ENCODE measurements at places on chromosomes 2 and 18.

DNA sequence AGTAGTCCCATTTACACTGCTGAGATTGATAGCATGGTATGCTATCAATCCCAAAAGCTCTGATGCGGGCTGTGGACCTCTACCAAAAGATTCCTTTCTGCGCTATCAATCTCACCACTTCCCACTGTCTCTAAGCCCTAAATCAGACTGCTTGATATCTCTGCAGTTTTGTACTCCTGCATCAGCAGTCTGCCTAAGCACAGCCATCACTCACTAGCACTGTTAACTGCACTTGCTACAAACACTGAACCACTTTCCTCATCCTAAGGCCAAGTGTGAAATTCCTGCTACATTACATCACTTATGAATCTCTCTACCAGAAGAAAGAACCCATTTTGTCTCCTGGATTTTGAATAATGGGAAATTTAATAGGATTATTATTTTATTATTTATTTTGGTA is 237.0 kb downstream of the HNMT start:
- DNase-seq, result peak; percentile 8

- DNase-seq, result no peak
Measured at GRCh38 chr2:139836769-139837168, 1056.6 kb upstream of the NXPH2 start.

- DNase-seq, result no peak
Measured at GRCh38 chr2:225400546-225401400, 1.3 kb downstream of the NYAP2 start.

DNA sequence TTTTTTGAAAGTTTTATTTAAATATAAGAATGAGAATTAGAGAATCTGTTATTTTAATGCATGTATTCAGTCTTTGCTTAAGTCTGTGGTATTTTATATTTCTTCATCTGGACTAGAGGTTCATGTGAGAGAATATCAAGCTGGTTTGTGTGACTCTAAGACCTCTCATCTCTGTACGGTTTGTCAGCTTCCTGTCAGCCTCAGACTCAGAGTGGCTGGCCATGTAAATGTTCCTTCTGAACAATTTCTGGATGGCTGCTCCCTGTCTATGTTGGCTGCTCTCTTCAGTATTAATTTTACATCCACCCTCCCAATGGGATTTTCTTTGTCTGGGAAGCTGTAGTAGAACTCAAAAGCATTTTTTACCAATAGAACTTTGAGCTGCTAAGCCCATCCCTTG is 225.3 kb upstream of the THUMPD2 start:
- DNase-seq, result peak; percentile 49

DNA sequence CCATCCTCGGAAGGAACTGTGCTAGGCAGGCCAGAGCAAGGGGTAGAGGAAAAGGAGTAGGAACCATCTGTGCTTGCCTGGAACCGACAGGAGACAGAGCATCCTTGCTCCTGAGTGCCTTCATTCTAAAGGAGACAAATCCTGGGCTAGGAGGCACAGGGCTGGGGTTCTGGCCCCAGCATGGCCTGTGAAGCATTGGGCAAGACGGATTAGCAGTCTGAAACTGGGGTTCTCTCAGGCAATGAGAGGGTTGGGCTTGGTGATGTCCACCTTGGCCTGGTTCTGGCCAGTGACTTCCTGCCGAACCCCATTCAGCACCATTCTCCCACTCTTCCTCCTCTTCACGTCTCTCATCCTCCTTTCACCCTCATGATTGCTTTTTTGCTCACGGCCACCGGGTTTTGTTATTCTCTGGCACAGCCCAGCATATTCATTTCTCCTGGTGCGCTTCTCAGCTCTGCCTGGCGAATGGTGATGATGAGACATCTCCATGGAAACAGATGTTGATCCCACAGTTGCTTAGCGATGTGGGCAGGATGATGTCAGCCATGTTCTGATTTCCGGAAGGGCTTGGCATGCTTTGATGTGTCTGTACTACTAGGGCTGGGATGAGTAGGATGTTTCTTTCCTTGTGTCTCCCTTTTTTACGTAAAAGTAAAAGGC is 127.7 kb downstream of the CAPN13 start:
- peak; percentile 29 for DNase-seq

DNA sequence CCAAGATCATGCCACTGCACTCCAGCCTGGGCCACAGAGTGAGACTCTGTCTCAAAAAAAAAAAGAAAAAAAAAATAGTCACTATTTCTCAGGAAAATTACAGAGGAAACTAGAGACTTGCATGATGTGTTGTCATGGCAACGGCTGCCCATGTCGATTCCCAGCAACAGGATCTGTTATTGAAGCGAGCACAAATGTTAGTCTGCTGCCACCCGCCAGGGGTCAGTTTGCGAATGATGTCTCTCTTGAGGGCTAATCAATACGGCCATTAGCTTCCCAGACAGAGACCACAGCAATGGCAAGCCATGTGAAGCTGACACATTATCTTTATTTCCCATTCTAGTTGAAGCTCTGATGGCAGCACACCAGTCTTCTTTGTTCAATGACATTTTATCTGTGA is 32.4 kb upstream of the ACYP2 start:
- DNase-seq, result no peak

GRCh38 chr18:6427286-6427685 is 12.6 kb upstream of the L3MBTL4 start:
- no peak for DNase-seq

DNA sequence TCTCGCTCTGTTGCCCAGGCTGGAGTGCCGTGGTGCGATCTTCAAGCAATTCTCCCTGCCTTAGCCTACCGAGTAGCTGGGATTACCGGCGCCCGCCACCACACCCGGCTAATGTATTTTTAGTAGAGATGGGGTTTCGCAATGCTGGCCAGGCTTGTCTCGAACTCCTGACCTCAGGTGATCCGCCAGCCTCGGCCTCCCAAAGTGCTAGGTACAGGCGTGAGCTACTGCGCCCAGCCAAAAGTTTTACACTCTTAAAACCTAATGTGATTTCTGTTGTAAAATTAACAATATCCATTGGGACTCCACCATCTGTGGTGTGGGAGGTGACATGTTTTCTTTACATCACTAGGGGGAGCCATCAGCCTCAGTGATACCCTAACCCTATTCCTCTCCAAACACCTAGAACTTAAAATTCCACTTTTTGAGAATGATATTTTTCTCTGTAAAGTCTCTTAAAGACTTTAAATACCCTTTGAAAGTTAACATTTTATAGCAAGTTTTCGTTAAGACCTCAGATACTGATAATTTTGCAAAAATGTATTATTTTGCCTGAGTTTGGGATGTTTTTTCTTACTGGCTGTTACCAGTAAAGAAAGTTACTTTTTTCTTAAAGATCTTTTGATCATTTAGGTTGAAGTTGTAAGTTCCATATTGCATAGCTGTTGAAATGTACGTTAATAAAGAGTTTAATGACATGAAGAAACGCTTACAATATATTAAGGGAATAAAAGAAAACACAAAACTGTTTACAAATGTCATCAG is 11.6 kb upstream of the EIF2AK2 start:
- peak; percentile 62 for DNase-seq

GRCh38 chr2:112256654-112257053 is 1.8 kb upstream of the ZC3H8 start:
- DNase-seq, result no peak

- peak; percentile 56 for DNase-seq
Measured at GRCh38 chr2:27019931-27020855, 12.6 kb upstream of the TMEM214 start.

GRCh38 chr2:152054593-152054992 is 44.3 kb downstream of the CACNB4 start:
- peak; percentile 63 for DNase-seq

GRCh38 chr18:67961701-67962440 is 445.4 kb upstream of the DSEL start:
- DNase-seq, result no peak

DNA sequence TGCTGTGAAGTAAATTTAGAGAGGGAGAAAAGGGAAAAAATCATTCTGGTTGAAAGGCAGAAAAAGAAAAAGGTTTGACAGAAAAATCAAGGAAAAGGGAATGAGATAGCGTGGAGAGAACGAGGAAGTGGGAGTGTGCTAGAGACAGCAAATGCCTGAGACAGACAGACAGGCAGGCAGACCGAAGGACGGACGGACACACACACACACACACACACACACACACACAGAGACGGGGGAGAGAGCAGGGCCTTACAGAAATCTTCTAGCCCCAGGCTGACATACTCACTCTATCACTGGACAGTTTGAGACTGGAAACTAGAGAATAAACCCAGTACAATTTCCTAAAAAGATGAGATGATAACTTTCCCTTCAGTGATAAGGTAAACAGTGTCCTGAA is 238.4 kb downstream of the ZNF521 start:
- no peak for DNase-seq

DNA sequence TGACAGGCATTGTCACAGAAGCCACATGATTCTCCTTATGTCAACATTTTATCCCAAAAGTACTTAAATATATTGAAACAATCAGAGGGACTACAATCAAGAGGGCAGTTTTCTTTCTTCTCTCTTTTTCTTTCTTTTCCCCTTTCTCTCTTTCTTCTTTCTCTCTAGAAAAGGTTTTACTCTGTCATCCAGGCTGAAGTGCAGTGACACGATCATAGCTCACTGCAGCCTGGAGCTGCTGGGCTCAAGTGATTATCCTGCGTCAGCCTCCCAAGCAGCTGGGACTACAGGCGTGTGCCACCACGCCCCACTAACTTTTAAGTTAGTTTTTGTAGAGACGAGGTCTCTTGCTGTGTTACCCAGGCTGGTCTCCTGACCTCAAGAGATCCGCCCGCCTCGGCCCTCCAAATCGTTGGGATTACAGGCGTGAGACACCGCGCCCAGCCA is 1.0 kb upstream of the PRKD3 start:
- DNase-seq, result no peak

DNA sequence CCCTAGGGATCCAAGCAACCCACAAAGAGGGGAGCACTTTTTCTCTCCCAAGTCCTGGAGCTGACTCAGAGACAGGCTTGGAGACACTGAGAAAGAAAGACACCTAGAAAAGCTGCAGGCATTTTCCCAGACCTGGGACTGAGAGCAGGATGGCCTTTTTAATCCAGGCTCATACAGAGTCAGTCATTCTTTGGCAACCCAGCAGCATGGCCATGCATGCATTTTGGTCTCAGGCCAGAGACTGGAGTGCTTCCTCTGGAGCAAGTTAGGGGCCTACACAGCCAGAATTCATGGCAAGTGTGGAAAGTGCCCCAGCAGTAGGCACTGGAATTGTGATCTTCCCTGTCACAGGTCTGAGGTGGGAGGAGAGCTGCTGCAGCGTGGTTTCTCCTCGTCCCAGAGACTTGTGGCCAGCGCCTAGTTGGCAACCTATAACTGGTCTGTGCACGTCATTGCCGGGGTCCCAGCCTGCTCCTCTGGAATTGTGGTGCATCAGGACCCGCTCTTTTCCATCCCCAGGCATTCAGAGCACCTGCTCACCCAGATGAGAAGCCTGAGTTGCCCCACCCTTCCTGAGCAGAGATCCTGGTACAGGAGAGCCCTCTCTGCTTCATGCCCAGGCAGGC is 231.9 kb upstream of the RAB6C start:
- no peak for DNase-seq

- DNase-seq, result no peak
Measured at GRCh38 chr2:60977562-60977895, 40.0 kb upstream of the PEX13 start.

GRCh38 chr2:49753344-49753985 is 599.1 kb upstream of the FSHR start:
- peak; percentile 63 for DNase-seq

- no peak for DNase-seq
Measured at GRCh38 chr2:195594919-195595694, 61.9 kb upstream of the SLC39A10 start.

GRCh38 chr18:12934454-12935071 is 13.2 kb upstream of the SEH1L start:
- DNase-seq, result peak; percentile 90

- DNase-seq, result no peak
Measured at GRCh38 chr18:50961974-50962373, 5.9 kb upstream of the ELAC1 start.

DNA sequence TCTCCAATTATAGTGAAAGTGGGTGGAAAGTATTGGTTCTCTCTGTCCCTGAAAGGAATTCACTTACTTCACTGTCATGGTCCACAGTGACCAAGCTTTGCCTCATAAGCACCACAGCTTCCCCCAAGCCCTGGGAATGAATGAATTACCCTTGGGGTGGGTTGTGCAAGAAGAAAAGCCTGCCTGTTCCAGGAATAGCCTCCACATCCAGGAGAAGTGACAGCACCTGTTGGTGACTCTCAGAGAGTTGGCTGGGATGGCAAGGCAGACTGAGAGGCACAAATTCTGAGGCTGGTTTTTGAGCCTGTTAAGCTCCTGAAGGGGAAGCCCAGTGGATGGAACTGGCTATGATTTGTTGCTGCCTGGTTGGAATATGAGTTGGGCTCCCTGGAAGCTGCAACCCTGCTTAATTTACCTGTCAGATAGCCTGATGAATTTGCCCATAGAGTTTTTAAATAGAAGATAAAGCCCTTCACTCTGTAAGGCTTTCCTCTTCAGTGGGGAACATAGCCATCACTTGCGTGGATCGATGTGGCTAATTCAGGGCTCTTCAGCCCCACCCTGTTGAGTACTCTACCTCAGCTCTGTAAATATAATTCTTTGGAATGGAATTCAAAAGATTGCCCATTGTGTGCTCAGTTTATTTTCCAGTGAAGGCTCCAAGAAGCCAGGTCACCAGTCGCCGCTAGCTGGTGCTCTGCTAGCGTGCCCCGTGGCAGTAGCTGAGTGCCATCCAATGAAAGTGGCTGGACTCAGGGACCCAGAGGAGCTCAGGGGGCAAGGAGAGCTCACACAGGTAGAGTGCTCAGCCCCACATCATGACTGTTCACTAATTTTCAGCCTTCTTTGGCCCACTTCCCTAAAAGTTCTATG is 479.3 kb downstream of the IRS1 start:
- DNase-seq, result no peak

GRCh38 chr2:99152199-99152895 is 2.4 kb downstream of the TSGA10 start:
- no peak for DNase-seq

GRCh38 chr2:61640406-61640805 is 102.2 kb upstream of the XPO1 start:
- no peak for DNase-seq

DNA sequence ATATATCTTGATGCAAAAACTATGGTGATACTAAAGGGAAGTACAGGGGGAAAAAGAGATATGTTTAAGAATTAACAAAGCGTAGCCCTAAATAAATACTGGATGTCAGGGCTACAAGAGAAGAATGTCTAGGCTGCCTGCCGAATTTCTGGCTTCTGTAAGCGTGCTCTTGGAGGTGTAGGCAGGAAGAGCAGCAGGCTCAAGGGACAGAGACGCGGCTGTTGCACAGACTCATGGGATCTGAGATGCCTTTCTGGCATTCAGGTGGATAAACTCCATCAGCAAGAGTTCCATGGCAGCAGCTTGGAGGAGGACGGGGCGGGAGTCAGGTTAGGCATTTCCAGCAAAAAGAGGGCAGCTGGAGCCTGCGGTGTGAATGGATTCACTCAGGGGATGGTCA is 123.2 kb upstream of the TWIST2 start:
- no peak for DNase-seq

- DNase-seq, result no peak
Measured at GRCh38 chr2:183125659-183126341, 1.6 kb downstream of the NUP35 start.

All from fibroblast of pulmonary artery (primary cell).